ENCODE measurements at places on chromosomes 2 and 18.

GRCh38 chr2:47629501-47630460 lies 153.2 kb upstream of the MSH6 start:
- no peak for DNase-seq

GRCh38 chr18:72935744-72936143 lies 68.0 kb upstream of the NETO1 start:
- no peak for DNase-seq

DNA sequence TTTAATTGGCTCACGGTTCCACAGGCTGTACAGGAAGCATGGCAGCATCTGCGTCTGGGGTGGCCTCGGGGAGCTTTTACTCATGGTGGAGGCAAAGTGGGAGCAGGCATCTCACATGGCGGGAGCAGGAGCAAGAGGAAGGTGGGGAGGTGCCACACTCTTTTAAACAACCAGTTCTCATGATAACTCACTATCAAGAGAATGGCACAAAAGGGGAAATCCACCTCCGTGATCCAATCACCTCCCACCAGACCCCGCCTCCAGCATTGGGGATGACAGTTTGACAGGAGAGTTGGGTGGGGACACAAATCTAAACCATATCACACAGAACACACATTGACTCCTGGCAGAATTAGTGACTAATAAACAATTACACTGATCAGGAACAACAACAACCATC lies 68.6 kb upstream of the ACKR3 start:
- DNase-seq, result no peak

DNA sequence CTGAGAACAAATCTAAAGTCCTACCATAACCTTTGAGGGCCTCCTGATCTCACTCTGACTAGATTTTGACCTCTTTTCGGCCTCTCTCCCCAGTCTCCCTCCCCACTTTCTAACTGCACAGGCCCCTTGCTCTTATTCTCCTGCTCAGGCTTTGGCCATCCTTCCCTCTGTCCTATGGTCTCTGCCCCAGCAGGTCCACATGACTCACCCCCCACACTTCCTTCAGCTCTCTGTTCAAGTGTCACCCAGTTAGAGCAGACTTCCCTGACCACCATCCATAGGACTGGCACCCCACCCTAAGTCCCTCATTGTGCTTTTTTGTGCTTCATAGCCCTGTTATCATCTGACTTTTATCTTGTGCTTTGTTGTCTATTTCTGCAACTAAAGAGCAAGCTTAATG lies 41.2 kb upstream of the NT5C1B start:
- no peak for DNase-seq

GRCh38 chr2:64327510-64328414 lies 126.2 kb upstream of the LGALSL start:
- peak; percentile 58 for DNase-seq

DNA sequence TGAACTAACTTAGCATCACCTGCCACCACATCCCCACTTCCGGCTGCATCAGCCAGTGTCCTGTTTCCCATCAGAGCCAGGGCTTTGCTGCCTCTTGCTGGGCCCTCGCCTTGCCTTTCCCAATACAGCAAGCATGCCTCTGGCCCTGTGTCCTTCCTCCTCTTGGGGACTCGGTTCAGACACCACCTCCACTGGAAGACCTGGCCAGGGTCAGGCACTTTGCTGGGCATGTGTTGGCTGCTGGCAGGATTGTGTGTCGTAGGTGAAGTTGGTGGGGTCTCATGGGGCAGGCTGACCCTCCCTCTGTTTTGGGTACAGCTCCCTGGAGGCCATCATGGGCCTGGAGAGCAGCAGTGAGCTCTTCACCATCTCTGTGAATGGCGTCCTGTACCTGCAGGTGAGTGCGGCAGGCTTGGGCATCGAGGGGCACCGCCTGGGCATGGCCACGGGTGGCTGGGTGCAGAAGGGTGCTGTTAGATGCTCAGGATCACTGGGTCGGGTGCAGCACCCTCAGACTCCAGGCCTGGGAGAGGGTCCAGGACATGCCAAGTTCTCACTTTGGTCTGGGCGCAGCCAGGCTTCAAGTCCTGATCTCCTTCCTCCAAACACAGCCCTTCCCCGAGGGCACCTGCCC lies 6.6 kb downstream of the ERFE start:
- DNase-seq, result peak; percentile 43

DNA sequence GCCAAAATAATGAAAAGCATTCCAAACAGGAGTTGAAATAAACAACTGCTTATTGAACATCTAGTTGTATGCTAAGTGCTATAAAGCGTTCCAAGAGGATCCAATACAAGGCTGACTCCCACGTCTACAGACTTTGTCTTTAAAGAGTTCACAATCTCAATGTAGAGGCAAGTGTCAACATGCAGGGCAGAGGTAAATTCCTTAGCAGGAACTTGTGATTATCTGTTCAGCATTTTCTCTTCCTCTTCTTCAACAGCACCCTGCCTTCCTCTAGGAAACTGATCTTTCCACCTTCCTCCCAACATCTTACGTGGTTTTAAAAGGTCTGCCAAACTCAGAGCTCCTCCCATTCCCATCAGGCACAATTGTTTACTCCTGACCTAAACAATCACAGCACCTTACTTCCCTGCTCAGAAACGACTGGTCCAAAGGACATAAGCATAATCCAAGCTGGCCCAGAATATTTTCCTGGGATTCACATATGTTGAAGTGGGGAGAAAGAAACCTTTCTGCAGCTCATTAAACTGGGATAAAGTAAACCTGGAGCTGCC lies 83.9 kb downstream of the ITSN2 start:
- DNase-seq, result no peak

DNA sequence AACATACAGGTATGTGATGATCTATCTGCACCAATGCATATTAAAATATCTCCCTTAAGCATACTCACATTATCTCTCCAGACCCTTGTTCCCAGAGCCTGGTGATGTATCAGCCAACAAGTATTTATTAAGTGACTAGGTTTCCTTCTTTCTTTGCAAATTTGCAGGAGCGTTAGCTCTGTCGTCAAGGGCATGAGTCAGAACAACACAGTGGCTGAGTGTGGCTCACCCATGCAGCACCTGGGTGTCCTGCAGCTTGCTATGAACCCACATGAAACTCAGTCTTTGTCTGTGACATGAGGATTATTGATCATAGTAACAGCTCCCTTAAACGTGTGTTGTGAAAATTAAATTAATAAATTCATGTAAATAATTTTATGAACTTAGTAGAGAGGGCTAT lies 96.6 kb downstream of the PIEZO2 start:
- no peak for DNase-seq

DNA sequence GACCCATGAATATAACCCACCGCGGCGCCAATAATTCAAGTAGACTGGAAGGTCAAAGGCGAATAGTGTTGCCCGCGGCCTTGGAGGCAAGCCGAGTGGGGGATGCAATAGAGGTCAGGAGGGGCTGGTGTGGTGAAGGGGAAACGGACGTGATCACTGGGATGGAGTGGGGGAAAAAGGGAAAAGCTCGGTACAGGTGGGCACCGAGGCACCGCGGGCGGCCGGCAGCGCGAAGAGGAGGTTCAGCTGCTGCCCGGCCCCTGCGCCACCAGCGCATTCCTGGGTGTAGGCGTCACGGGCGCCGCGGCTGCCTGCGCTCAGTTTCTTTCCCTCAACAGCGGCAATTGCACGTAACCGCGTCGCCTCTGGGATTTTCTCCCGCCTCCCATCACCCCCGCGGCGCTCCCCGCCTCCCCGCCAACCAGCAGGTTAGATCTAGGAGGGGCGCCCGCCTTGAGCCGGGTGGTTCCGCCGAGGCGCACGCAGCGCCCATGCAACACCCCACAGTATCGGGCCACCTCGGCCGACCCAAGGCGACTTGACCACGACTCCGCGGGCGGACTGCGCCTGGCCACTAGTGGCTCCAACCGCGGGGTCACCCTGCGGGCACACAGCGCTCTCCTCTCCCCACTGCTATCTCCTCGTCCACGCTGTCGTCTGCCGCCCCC lies 1.5 kb downstream of the RND3 start:
- peak; percentile 83 for DNase-seq

GRCh38 chr2:222837643-222838056 lies 23.2 kb upstream of the ACSL3 start:
- DNase-seq, result no peak

DNA sequence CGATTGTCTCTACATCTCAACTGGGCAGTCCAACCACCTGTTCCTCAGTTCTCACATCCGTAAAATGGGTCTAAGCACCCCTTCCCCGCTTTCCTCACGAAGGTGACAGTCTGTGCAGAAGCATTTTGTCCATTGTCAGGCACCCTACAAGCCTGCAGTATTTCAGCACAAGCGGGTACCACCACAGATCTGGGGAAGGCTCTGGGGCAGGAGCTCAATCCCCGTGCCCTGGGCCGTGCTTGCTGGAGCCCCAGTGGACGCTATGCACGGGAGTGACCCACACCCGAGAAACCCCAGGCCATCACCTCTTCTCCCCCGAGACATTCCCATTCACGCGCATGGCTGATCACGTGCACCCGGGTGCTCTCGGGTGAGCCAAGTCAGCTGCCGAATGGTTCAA lies 137.7 kb upstream of the PXDN start:
- DNase-seq, result no peak

DNA sequence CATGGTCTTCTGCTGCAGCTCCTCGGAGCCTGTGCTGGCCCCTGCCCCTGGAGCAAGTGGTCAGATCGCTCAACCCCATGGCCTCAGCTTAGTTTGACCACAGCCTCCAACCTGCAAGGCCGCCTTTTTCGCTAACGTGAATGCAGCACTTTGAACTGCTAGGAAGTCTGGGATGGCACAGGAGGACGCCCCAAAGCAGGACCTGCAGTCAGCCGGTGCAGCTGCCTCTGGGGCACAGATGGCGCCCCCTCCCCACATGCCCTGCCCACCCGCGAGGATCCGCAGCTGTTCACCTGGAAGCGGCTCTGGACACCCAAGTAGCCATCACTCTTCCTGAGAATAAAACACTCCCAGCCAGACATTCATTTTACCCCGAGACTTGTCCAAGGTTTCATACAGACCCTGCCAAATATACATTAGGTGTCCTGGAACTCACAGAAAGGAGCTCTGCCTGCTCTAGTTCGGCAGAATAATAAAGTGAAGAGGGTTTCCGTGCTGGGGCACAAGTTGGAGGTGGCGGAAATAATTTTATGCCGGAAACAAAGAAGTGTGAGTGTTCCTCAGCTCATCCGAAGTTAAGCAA lies 510.1 kb downstream of the EIPR1 start:
- no peak for DNase-seq

- DNase-seq, result no peak
Measured at GRCh38 chr2:226644399-226644865, 155.2 kb downstream of the IRS1 start.

- no peak for DNase-seq
Measured at GRCh38 chr2:225466891-225467604, 67.5 kb downstream of the NYAP2 start.

GRCh38 chr2:1891971-1892486 lies 147.7 kb upstream of the PXDN start:
- no peak for DNase-seq

GRCh38 chr2:20352230-20352578 lies 1.6 kb upstream of the PUM2 start:
- DNase-seq, result no peak

DNA sequence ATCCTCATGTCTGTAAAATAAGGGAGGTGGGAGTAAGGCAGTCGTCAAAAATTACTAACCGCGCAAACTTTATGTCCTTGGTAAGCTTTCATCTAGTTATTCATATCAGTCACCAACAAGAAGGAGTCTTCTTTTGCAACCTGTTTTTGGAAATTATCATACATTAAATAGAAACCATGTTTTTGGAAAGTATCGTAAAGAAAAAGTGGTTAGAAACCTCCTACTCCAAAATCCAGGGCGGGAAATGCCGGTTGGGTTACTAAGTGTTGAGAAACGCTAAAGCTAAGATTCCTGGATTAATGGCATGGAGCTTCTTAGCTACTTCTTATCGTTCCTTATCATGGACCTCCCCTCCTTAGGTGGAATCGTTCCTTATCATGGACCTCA lies 778 bp downstream of the BBS5 start:
- DNase-seq, result no peak

DNA sequence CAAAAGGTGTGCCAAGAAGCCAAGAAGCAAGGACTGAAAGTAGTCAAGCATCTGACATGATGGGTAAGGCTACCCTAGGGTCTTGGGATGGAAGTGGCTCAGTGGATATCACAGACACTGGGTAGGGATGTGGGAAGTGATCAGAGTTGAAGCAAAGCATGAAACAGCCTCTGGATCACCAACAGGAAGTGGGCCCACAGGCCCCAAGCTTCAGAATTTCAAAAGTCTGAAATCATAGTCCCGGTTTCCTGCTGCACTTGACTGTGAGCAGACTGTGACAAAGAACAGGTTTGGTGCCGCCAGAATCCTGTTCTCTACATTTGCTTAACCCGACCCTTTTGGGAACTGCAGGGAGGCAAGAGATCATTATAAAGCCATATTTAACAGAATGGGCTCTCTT lies 57.4 kb downstream of the SP100 start:
- DNase-seq, result no peak

- DNase-seq, result peak; percentile 89
Measured at GRCh38 chr2:217835931-217836891, 166.6 kb downstream of the TNS1 start.

DNA sequence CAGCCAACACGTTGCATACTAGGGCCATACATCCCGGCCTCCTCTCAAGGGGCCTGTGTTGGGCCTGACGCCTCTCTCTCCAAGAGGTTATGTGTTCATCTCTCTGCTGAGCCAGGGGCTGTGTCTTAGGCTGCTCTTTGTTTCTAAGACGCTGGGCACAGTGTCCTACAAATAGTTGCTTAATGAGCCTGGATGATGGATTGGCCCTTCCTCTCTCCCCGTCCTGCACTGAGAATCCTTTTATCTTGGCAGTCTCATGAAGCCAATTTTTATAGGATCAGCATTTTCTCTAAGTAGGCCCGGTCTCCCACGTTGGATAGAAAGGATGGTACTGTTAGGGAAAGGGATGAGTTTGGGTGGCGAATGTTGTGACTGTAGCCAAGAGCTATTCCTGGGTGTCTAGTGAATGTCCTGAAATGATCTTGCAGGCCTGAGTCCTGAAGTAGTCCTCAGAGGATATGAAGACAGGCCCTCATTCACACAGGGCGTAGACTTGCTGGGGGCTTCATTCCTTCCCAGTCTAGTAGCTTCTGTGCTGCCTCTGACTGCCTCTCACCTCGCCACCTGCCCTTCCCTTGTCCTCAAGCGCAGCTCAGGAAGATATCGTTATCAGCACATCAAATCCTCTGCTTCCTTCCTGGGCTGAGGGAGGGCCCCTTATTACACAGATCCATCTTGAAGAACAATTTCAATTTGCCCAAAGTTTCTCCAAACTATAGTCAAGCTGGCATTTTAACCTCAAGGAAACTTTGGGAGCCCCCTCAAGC lies 8.8 kb downstream of the LBH start:
- DNase-seq, result no peak

GRCh38 chr2:234313558-234313957 lies 183.3 kb downstream of the ARL4C start:
- DNase-seq, result no peak

DNA sequence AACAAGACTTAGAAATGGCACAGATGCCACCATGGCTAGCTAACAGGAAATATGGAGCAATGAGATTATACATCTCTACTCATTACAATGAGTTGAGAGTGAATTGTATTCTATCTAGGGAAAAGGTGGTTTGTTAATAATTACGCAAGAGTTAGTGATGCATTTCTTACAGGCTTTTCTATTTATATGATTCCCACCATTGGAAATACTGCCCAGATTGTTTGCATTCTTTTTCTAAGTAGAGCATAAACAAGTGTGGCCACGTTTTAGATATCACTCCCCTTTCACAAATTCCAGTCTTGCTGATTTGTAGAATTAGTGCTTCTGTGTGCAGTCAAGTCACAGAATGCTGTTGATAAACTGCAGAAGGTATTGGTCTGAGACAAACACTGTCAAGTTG lies 56.6 kb downstream of the ZNF804A start:
- no peak for DNase-seq
